ENCODE measurements at places on chromosomes 7 and 10.

- no peak for DNase-seq
Observed at GRCh38 chr7:157501581-157501980, 164.8 kb downstream of the DNAJB6 start.

DNA sequence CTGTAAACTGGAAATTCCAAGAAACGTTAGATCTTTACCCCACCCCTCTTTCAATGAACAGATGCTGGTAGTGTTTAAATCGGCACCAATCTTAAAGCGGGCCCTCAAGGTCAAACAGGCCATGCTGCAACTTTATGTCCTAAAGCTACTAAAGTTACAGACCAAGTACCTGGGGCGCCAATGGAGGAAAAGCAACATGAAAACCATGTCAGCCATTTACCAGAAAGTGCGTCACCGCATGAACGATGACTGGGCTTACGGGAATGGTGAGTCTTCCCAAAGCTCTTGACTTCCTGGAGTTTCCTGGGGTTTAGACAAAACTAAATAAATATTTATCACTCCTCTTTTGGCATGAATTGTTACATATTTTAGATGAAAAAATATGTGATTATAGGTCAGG is 19.6 kb upstream of the SMKR1 start:
- no peak for DNase-seq

- no peak for DNase-seq
Observed at GRCh38 chr7:47226696-47227095, 355.2 kb downstream of the TNS3 start.

- DNase-seq: no peak
Observed at GRCh38 chr7:22860784-22861482, 38.3 kb upstream of the TOMM7 start.

- no peak for DNase-seq
Observed at GRCh38 chr7:25314094-25314730, 85.9 kb upstream of the NPVF start.

- no peak for DNase-seq
Observed at GRCh38 chr7:74395745-74396311, 57.9 kb upstream of the GTF2IRD1 start.

DNA sequence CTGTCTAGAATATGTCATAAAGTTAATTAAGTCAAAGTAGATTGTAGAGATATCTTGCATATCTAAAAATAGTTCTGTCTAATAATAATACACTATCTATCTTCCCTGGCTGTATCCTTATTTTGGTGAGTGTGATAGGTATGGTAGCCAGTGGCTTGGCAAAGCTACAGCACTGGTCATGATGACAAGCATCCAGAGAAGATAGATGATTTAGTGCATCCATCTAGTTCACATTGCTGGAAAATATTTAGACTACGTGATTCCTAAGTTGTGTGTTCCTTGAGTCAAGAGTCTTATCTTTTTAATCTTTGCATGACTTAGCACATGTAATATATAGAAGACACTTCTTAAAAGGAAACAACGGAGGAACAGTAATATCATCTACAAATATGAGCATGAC is 711.2 kb upstream of the KCND2 start:
- DNase-seq: no peak

DNA sequence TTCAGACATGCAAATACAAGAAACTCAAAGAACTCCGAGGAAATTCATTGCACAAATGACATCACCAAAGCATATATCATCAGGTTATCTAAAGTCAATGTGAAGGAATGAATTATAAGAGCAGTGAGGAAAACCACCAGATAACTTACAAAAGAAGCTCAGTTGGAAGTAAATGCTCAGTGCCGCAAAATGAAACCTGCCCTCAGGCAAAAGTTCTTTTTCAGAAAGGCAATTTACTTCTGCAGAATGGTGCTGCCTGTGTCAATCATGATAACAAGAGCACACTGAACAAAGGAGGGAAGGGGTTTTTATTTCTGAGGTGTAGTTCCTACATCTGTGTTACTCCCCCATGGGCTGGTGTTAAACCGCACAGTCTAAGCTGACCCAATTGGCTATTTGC is 550.6 kb upstream of the SEMA3D start:
- DNase-seq: no peak

GRCh38 chr10:19869370-19869769 is 53.1 kb downstream of the PLXDC2 start:
- DNase-seq: no peak

GRCh38 chr10:4647109-4647785 is 178.8 kb upstream of the AKR1E2 start:
- no peak for DNase-seq

GRCh38 chr7:47875998-47876744 is 72.1 kb downstream of the PKD1L1 start:
- no peak for DNase-seq

DNA sequence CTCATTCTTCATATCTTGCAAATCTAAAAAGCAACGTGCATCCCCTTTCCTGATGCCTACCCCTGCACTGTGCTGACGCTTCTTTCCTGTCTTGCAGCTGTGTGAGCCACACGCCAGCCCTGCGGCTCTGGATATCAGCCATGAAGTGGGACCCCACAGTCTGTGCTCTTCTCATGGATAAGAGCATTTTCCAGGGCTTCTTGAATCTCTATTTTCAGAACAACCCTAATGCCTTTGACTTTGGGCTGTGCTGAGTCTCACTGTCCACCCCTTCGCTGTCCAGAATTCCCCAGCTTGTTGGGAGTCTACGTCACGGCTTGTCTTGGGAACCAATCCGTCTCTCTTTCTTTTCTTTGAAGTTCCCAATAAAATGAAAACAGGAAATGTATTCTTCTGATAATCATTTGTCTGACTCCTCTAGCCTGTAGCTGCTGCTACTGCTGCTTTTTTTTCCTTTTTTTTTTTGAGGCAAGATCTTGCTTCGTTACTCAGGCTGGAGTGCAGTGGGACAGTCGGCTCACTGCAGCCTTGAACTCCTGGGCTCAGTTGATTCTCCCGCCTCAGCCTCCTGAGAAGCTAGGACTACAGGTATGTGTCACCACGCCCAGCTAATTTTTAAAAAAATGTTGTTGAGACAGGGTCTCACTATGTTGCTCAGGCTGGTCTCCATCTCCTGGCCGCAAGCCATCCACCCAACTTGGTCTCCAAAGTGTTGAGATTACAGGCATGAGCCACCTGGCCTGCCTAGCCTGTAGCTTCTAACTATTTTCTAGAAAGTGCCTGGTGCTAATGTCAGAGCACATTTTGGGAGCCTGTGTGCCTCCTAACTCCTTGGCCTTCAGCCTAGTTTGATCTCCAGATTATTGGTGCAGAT is 30.3 kb downstream of the GSTO2 start:
- DNase-seq: no peak

DNA sequence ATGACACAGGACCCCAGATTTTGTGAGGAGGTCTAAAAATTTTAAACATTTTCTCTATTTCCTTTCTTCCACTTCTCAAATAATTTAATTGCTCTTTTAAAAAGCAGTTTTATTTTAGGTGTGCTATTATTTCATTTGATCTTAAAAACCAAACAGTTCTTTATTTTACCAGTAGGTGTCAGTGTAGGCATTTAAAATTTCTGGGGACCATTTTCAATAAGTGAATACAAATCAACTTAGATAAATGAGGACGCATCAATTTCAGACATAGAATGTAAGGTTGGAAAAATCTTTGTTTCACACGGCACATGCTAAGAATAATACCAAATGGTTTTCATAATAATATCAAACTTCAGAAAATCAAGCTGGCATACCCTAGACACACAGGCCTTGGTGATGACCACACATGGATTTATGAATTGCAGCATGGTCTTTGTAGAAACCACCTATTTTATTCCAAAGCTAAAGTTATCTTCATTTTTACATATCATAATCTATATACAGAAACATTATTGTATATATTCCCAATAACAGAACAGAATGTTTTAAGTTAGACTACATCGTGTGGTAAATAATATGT is 127.6 kb upstream of the SLC26A5 start:
- DNase-seq: no peak

GRCh38 chr7:101506531-101506930 is 122.6 kb downstream of the MYL10 start:
- no peak for DNase-seq

- peak; percentile 18 for DNase-seq
Observed at GRCh38 chr10:47294501-47294900, 5.5 kb upstream of the GDF10 start.

- DNase-seq: no peak
Observed at GRCh38 chr7:74217455-74218342, 7.9 kb downstream of the LAT2 start.

GRCh38 chr10:89887830-89888229 is 186.4 kb downstream of the KIF20B start:
- no peak for DNase-seq

DNA sequence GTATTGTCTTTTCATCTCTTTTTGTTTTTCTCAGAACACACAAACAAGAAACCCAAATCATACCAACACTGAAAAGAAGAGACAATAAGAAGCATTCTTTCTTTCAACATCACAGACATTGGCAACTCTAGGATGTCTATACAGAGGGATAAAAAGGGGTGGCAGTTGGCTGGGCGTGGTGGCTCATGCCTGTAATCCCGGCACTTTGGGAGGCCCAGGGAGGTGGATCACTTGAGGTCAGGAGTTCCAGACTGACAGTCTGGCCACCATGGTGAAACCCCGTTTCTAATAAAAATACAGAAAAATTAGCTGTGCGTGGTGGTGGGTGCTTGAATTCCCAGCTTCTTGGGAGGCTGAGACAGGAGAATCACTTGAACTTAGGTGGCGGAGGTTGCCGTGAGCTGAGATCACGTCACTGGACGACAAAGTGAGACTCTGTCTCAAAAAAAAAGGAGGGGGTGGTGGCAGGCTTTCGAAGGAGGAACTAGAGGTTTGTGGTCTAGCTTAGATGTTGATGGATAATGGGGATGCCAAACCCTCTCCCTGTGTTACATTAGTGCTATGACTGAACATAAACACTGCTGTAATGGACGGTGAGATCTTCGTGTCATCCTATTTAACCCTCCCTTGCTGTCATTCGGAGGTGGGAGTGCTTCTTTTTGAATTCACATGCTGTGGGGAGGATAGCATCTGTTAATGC is 9.4 kb downstream of the CNNM2 start:
- no peak for DNase-seq

GRCh38 chr7:134943785-134944400 is 42.4 kb upstream of the AGBL3 start:
- no peak for DNase-seq

DNA sequence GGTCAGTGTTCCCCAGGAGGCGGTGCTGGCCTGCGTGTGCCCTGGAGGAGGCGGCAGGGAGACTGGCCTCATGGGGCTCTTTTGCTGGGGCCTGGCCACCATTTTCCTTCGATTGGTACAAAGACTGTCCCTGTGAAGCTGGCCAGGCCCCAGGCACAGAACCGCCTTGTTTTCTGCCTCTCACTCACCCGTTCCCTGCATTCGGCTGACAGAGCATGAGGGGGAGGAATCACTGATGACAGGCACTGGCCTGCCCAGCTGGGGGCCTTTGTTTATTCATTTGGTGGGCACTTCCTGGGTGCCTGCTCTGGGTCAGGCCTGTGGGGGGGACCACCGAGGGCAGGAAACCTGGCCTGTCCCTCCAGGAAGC is 139.2 kb downstream of the FAM53B start:
- DNase-seq: no peak

- no peak for DNase-seq
Observed at GRCh38 chr10:21702633-21703111, 168.6 kb downstream of the MLLT10 start.

- DNase-seq: no peak
Observed at GRCh38 chr7:3859431-3859830, 558.4 kb downstream of the SDK1 start.

DNA sequence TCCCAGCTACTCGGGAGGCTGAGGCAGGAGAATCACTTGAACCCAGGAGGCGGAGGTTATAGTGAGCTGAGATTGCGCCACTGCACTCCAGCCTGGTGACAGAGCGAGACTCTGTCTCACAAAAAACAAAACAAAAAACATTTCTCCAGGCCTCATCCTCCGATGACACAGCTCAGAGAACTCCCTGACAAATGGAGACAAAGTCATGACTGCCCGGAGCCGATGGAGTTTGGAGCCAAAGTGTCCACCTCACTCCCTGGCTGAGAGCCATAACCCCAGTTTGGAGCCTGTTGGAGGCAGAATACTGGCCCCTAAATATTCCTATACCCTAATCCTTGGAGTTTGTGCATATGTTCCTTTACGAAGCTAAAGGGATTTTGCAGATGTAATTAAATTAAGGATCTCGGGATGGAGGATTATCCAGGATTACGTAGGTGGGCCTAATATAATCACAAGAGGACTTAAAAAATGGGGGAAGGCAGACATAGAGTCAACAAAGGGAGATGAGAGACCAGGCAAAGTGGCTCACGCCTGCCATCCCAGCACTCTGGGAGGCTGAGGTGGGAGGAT is 22.7 kb downstream of the SSC4D start:
- DNase-seq: no peak

DNA sequence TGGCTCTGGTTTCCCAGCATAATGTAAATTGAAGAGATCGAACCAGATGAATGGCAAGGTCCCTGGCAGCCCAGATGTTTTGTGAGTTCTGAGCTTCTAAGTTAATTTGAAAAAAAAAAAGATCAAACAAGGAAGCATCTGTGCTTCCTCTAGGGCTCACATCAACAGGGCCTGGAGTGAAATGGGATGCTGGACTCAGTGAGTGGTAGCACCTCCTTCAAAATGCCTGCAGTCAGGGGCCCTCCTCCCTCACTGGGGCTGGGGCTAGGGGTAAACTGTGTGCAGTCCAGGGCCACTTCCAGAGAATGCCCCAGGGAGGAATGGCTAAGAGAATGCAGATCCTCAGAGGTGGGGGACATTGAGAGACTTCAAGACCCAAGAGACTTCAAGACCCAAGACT is 6.0 kb upstream of the CUEDC2 start:
- no peak for DNase-seq

DNA sequence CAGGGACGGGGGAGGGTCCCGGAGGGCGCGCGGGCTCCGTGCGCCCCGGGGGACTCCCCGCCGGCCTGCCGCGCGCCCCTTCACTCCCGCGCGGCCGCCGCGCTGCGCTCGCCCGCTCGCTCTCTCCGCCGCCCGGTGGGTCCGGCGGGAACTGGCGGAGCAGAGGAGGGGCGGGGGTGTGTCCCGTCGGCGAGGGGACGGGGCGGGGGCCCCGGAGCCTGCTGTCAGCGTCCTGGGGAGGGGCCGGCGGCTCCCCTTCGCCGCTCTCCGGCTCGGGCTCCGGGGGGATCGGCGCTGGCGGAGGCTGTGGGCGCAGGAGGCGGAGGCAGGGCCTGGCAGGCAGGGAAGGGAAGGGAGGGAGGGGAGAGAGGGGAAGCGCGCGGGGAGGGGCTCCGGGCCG is at the start of gene SH3PXD2A:
SH3PXD2A (minus strand) TSS at position 153 of the 400 bp plus-strand sequence. CDS start 310 bp downstream, outside the sequence.
- DNase-seq: no peak
